ENCODE measurements at places on chromosomes 1 and 21. TPM values are rescaled to one million over a fixed set of nuclear protein-coding genes. Genes with fewer than 3 reads are reported as not detected.

The PDZK1 gene
- total RNA-seq, result 1.7 TPM

DNA sequence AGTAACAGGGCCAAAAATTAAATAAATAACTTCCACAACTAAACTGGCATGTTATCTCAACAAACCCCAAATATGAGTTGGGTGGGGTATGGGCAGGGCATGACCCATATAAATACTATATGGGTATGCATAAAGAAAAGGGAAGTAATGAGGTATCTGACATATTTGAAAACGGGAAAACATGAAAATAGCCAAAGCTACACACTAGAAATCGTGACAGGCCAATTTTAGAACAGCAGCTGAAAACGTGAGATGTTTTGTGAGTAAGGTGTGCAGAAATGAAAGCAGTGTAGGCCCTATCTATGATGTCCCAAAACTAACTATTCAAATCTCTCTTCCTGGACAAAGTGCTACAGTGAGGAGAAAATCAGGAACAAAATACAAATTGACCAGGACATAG is 537.9 kb upstream of the NR5A2 start:
- DNase-seq, result no peak

DNA sequence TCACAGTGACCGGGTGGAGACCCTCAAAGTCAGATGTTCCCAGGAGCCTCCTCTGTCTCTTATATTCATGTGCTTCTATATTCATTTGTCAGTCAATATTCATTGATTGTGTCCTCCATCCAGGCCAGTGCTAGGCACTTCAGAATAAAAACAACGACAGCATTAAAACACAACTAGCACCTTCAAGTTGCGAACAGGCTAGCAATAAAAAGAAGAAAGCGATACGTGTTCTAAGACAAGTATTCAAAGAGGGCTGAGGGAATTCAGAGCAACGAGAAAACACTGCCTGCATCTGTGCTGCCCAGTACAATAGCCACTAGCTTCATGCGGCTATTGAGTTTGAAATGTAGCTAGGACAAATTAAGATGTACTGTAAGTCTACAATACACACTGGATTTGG is 138.0 kb downstream of the PLXNA2 start:
- DNase-seq, result no peak

GRCh38 chr1:172605641-172606040 is 53.3 kb upstream of the FASLG start:
- no peak for DNase-seq

GRCh38 chr1:61432616-61433388 is 292.1 kb downstream of the TM2D1 start:
- DNase-seq, result no peak
